ENCODE measurements at places on chromosomes 13 and 19. TPM values are rescaled to one million over a fixed set of nuclear protein-coding genes. Genes with fewer than 3 reads are reported as not detected.

GRCh38 chr13:35292329-35292728 is 184.2 kb downstream of the MAB21L1 start:
- no peak for DNase-seq

GRCh38 chr19:35045667-35046300 is 4.3 kb downstream of the HPN start:
- peak; percentile 24 for DNase-seq

- DNase-seq, result peak; percentile 18
Observed at GRCh38 chr19:3698974-3699740, 1.1 kb downstream of the PIP5K1C start.

DNA sequence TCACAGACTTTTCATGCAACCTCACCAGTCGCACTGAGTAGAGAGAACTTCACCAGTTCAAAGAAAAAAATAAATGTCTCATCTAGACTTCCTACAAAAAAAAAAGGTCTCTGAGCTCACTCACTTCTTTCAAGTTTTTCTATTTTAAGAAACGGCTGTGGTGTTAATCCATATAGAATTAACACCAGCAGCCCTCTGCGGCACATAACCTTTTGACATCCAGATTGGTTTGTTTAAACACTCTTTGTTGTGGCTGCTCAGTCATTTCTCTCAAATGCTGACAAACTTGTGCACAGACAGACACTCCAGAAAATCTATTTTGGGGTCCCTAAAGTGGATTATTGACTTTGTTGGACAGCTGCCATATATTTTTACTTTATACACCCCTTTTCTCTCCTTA is 874.9 kb downstream of the EFNB2 start:
- no peak for DNase-seq

DNA sequence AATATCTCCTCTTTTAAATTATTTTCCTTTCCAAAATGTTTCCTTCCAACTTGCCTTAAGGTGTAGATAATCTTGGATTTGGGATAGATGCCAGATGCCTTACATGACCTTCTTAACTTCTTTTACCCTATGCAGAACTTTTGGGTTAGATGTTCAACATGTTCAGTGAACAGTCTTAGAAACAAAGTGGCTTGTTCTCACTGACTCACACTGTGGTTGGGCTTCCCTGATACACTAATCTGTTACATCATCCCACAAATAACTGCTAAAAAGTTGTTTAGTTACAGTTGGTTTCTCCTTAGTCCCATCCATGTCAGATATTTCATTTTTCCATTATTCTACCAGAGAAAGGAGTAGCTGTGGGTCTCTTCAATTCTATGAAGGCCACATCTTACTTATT is 2638.2 kb downstream of the PCDH9 start:
- DNase-seq, result no peak

DNA sequence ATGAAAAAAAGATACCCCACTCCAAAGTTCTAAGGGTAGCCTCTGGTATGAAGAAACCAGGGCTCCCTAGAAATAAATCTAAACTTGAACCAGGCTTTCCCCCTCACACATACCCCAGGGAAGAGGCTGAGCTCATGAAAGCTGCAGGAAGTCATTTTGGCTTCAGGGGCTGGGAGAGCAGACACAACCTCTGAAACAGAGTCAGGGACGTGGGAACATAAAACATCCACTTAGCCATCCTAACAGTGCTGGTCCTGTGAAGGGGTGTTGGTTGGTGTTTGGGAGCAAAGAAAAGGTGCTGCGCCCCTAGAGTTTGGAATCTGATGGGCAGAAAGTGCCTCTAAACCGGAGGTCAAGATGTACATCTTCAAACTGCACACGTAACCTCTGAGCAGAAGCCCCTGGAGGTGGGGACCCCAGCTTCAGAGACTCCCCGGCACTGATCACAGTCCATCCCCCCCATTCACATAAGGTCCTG is 15.8 kb downstream of the RAB3D start:
- DNase-seq, result no peak

GRCh38 chr19:16343156-16343555 is 18.5 kb downstream of the KLF2 start:
- DNase-seq, result no peak

- no peak for DNase-seq
Observed at GRCh38 chr19:55091955-55092354, 16.3 kb downstream of the EPS8L1 start.

GRCh38 chr13:90867336-90867683 is 480.2 kb upstream of the MIR17HG start:
- peak; percentile 36 for DNase-seq

DNA sequence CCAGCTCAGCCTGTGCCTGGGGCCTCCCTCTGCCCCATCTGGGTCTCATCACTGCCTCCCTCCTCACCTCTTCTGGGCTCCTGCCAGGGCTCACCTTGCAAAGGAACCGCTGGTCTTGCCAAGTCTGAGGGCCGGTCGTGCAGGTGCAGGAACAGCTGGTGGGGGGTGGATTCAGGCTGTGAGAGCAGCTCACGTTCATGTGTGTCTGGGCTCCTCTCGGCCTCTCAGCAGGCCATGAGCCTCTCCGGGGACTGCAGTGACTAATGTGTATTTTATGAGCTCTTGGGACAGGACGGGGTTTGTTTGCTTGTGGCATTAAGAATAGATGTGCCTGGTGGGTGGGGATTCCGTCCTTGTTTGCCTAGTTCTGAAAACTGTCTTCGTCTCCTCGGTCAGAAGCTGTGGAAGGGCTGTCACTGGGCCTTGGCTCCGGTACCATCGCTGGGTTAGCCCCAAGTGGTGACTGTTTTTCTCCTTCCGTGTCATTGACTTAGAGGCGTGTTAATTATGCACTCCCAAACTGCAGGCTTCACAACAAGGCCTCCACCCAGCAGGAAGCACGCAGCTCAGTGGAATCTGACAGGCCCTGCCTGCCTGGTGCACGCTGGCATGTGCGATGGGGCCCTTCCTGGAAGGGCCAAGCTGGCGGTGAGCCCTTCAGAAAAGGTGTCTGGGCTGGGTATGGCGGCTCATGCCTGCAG is 77.6 kb downstream of the KDM4B start:
- DNase-seq, result no peak

GRCh38 chr19:40320558-40320935 is 27.6 kb downstream of the C19orf47 start:
- no peak for DNase-seq

GRCh38 chr13:53499576-53500133 is 471.0 kb downstream of the OLFM4 start:
- DNase-seq, result no peak

GRCh38 chr13:102003848-102004570 is 397.8 kb downstream of the FGF14 start:
- DNase-seq, result no peak

DNA sequence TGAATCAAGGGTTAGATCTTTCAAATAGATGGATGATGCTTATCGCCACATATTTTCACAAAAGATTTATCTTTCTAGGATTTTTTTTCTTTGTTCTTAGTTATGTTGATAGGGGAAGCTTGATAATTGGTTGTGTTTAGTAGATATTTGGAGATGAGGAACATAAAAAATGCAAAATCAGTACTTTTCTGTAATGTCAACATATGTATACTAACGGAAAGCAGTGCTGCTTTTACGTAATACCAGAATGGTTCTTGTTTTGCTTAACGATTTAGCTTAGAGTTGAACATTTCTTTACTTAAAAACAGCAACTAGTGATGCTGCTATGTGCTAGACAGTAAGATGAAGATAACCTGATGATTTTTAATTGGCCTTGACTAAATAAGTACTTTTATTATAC is 3.0 kb downstream of the ZMYM2 start:
- DNase-seq, result no peak

Gene HNRNPUL1
- 80.5 TPM for polyA plus RNA-seq

Gene PRR19
- polyA plus RNA-seq, result 1.4 TPM

Gene TMEM59L
- 0.60 TPM for polyA plus RNA-seq

Gene NCCRP1
- polyA plus RNA-seq, result 0.06 TPM

Gene TSKS
- 0.03 TPM for polyA plus RNA-seq

All from endothelial cell of umbilical vein (primary cell).